BJ (cell line): ENCODE measurements at places on chromosomes 12 and 14.
A peak's percentile ranks its signal among the peaks of the same experiment; 100 is the strongest.

DNA sequence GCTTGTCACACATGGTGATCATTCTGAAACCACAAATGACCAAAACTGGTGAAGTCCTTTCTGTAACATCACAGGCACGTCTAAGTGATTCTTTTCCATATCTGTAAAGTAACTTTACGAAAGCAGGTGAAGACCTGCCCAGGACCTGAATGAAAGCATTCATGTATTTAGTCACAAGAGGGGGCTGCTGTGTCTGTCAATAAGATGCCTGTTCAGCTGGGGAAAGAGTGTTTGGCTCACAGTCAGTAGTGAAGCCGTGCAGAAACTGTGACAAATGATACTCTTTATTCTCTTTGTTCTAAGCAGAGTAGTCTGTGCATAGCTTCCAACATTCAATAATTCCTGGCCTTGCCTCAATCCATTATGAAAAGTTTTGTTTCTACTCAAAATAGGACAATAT lies 373.5 kb upstream of the OR4E1 start:
- no peak for DNase-seq

DNA sequence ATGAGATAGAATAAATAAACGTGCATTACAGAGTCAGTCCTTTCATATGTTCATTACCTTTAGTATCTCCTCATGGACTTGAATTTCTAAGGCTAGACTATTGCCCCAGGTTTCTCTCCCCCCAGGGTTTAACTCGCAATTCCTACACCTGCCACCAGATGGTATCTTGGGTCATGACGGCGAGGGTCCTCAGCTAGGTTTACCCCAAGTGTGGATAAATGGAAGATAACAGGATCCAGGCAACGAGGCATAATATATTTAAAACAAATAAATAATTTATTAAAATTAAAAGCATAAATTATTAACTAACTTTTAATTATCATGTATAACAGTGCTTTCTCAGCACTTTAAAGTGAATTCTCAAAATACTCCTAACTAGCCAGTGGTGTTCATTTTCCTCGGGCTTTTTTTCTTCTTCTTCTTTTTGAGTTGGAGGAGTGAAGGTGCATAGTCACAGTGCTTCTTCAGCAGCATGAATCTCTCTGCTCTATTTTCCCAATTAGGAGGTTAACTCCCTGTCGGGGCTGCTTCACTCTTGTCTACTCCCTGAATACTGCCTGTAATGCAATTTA lies 243.5 kb upstream of the CAND1 start:
- DNase-seq, result no peak

GRCh38 chr14:66477567-66477966 lies 8.6 kb upstream of the CCDC196 start:
- DNase-seq, result no peak

- DNase-seq, result no peak
These were observed at the start of gene DIO2 for GRCh38 chr14:80211153-80212022. DIO2 (minus strand) TSS chr14:80211504; CDS start chr14:80211472, 32 bp downstream.

GRCh38 chr14:81178063-81178462 lies 42.7 kb downstream of the GTF2A1 start:
- no peak for DNase-seq

GRCh38 chr14:21050597-21050996 lies 7.0 kb upstream of the RNASE8 start:
- DNase-seq, result no peak

GRCh38 chr12:20463913-20464524 lies 95.7 kb downstream of the PDE3A start:
- no peak for DNase-seq

DNA sequence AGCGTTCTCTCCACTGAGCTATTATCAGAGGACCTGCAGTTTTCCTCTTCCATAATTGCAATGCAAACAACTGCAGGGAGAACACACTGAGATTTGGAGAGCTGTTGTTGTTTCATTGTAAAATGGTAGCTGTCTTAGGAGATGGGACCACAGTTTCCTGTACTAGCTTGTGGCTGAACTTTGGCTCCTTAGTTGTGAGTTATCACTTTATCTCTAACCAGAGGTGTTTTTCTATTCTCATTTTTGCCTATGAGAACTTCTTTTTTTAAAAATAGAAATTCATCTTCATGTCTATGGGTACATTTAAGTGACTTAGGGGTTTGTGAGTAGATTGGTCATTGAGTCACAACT lies 216.5 kb downstream of the SLC38A4 start:
- no peak for DNase-seq

DNA sequence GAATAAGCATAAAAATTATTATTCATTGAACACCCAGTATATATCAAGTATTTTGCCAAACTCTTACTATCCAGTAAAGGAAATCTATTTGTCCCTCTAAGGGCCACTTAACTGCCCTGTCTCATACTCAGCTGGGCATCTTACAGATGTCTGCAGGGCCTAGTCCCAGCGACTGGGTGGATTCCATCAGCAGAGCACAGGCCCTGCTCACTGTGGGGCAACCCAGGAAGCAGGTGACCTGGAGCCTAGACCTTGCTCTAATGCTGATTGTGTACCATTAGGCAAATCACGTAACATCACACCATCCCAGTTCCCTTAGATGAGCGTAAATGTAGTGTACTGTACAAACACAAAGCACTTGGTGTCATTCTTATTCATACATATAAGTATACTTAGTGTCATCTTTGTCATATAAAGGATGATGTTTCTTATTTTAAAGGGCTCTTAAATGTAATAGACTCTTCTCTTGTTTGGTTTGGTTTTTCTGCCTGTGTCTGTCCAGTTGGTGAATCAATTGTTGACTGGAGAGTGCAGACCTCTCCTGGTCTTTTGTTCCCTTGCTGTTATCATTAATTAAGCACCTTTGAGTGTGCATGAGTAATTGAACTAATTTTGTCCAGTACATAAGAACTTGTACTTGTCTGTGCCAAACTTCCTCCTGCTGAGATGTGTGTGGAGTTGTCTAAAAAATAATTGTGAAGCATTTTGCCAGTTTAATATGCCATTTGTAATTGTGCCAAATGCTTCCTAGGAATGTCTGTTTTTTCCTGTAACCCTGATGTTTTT lies 49.3 kb downstream of the RAB35 start:
- no peak for DNase-seq

- DNase-seq, result no peak
These were observed 127.0 kb downstream of the ERC1 start for GRCh38 chr12:1117970-1118563.

- no peak for DNase-seq
These were observed 368.1 kb downstream of the PDZRN4 start for GRCh38 chr12:41556176-41556575.

DNA sequence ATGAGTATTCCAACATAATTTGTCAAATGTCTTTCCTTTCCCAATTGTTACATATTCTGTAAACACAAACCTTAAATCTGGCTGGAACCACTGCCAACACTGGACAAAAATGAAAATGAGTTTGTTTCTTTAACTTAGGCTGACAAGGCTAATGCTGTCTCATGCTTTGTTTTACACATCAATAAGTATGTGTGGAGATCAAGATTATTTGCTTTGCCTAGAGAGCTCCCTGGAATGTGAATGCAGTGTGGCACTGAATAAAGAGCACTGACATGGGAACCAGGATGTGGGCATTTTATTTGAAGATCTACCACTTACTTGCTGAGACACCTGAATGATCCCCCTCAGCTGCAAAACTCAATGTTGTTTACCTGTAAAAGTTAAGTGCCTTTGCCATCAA lies 61.7 kb downstream of the RALGAPA1 start:
- no peak for DNase-seq

- DNase-seq, result peak; percentile 71
These were observed 28.0 kb downstream of the PXN start for GRCh38 chr12:120237360-120238171.
